ENCODE measurements at places on chromosomes 3 and 15. TPM values are rescaled to one million over a fixed set of nuclear protein-coding genes. Genes with fewer than 3 reads are reported as not detected.

DNA sequence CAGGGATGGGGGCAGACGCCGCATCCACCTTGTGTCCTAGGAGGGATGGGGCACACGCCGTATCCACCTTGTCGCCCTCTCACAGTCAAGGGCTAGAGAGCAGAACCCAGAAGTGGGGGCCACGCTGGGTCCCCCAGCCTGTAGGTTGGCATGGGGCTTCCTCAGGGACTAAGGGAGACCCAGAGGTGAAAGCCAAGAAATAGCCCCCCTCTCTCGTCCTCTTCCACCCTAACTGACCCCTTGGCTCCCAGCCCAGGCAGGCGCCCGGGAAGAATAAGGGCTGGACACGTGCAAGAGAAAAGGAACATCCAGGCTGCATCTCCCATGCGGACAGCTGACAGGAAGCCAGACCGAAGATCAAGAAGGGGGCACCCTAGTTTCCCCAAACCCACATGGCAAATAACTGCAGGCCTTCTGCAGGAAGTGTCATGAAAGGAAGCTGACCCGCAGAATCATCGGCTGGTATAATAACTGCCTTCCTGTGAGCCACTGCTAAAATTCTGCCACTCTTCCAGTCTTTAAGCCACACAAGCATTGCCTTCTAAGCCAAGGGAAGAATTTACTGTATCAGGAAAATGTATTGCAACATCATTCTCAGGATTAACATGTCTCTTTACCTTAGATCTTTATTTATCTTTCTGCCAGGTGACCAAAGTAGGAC is 38.5 kb upstream of the TFRC start:
- peak; percentile 60 for DNase-seq

DNA sequence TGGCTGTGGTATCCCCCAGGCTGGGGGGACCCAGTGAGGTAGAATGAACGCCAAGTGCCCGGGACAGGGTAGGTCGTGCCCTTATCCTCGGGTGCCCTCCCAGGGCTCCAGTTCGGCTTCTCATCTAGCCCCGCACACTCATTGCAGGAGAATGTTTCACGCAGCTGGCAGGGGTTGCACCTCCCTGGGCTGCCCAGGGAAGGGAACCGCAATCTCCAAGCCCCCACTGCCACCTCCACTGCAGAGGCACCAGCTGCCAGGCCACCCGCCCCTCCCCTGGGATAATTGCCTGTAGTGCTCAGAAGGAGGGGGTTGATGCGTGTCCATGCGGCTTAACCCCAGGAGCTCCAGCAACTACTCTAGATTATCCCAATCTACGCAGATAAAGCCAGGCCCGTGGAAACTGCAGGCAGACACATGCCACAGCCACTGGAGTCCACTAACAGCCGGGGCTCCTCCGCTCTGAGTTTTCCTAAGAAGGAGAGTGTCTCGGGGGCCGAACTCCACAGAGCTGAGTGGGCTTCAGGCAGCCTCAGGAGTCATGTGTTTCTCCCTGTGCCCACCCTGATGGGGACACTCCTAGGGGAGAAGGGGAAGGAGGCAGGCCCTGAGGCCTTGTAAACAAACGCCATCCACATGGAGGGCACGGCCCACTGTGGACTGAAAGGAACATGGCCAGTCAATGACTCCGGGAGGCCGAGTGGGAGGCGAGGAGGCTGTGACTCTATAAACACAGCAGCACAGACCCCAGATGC is 137.2 kb upstream of the IQSEC1 start:
- no peak for DNase-seq

- DNase-seq = no peak
These were observed 20.3 kb upstream of the NECTIN3 start for GRCh38 chr3:111051354-111051753.

DNA sequence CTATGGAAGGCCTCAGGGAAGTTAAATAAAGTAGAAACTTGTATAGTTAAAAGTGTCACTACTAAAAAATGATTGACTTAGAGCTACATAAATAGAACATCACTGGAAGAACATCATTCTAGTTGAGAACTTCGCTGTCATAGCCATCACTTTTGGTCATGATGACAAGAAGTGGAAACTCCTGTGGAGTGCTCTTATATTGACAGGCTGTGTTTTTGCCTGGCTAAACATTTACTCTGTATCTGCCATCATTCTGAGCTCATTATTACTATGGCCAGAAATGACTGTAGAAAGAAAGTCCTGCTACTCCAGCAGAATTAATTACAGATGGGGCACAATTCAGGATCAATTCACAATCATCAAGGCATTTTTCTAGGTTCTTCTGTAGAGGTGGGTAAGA is 165.1 kb upstream of the GOLIM4 start:
- DNase-seq = no peak

DNA sequence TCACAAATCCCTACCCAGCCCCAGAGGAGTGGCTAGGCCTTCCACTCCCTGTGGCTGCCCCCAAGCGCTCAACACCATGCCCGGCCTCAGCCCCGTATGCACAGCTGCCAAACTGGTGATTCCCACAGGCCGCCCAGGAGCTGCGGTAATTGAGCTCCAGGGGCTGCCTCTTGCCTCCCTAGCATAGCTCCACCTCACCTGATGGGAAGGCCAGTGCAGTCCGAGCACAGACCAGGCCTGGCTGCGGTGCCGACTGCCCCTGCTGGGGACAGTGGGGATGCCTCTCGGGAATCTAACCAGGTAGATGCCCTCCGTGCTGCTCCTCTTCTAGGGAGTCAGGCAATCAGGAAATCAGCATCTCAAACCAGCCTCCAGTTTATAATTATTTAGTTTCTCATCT is 25.9 kb downstream of the SCN5A start:
- DNase-seq = no peak

TICRR gene
- not detected for polyA plus RNA-seq

ZNF639 gene
- polyA plus RNA-seq = 9.2 TPM

KBTBD13 gene
- 0.78 TPM for polyA plus RNA-seq

HEG1 gene
- 39.0 TPM for polyA plus RNA-seq

FURIN gene
- 174 TPM for polyA plus RNA-seq
